ENCODE measurements at places on chromosomes 2 and 18.

- no peak for DNase-seq
Measured at GRCh38 chr18:68759308-68759707, 38.6 kb upstream of the CCDC102B start.

GRCh38 chr18:3703732-3704176 is 253.8 kb downstream of the TGIF1 start:
- no peak for DNase-seq

DNA sequence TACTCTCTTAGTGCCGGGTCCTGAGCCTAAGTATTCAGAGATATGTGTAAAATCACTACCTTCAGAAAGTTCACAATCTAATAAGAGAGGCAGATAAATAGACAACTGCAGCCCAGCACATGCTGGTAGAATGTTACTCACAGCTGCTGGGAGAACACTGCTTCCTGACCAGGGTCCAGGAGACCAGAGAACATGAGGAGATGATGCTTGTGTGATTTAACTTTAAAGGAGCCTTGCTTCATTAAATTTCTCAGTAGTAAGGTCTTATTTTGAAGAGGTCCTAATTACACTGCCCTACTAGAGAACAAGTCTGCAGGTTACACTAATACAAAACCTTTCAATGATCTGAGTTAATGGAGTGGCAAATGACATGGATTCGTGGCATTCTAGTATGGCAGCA is 209.9 kb upstream of the TRIB2 start:
- DNase-seq, result no peak

- DNase-seq, result no peak
Measured at GRCh38 chr2:216298719-216299495, 73.4 kb downstream of the MARCHF4 start.

DNA sequence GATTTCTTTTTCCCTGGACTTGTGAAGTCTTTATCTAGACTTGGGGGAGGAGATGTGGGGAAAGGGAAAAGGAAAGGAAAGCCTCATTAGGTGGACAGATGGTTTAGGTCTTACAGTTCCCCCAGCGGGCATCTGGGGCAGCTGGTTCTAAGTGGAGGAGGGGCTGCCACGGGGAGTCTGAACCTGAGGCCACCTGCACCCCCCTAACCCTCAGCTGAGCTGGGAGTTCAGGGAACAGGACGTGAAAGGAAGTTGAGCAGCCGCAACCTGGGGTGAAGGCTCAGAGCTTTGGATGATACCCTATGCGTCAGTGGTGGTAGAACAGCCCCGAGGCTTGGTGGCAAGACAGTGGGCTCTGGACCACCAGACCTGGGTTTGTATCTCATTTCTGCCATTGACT is 26.8 kb downstream of the ITM2C start:
- DNase-seq, result no peak

- no peak for DNase-seq
Measured at GRCh38 chr2:183505911-183506310, 381.7 kb downstream of the NUP35 start.

DNA sequence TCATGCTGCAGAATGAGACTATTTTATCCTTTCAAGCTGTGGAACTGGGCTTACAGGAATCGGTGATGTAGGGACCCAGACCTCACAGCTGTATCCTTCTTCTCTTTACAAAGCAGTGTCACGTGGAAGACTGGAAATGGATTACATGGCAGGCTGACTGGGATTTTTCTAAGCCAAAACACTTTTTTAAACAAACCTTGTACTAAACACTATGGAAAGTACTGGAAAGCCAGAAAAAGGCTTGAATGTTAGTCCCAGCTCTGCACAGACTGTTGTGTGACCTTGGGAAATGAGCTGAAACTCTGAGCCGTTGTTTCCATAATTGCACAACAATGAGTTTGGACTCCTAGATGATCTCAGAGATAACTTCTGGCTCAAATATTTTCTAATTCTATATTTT is 7.6 kb upstream of the ADAM23 start:
- DNase-seq, result no peak

- DNase-seq, result no peak
Measured at GRCh38 chr2:55590810-55591440, 26.5 kb downstream of the PPP4R3B start.

- DNase-seq, result no peak
Measured at GRCh38 chr2:19362094-19362754, 3.8 kb upstream of the OSR1 start.

DNA sequence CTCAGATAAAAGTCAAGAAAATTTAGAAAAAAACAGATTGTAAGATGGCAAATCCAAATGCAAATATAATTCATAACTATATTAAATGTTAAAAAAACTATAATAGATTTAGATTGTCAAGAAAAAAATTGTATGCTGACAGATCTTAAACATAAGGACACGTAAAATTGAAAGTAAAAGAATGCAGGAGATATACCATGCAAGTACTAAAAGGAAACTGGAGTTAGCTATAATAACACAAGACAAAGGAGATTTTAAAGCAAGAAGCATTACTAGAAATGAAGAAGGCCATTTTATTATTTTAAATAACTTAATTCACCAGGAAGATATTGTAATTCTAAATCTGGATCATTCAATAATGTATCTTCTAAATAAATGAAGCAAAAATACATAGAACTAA is 48.3 kb downstream of the TTC21B start:
- DNase-seq, result no peak

GRCh38 chr2:241957276-241957675 is 87.7 kb downstream of the RTP5 start:
- no peak for DNase-seq

- no peak for DNase-seq
Measured at GRCh38 chr2:128774320-128775216, 455.9 kb upstream of the HS6ST1 start.

- no peak for DNase-seq
Measured at GRCh38 chr2:201433394-201433995, 17.8 kb downstream of the TRAK2 start.

GRCh38 chr18:32368170-32368569 is 102.5 kb downstream of the GAREM1 start:
- no peak for DNase-seq

GRCh38 chr18:8685141-8685913 is 20.0 kb upstream of the MTCL1 start:
- DNase-seq, result no peak

GRCh38 chr2:74815941-74816340 is 18.0 kb upstream of the HK2 start:
- no peak for DNase-seq

DNA sequence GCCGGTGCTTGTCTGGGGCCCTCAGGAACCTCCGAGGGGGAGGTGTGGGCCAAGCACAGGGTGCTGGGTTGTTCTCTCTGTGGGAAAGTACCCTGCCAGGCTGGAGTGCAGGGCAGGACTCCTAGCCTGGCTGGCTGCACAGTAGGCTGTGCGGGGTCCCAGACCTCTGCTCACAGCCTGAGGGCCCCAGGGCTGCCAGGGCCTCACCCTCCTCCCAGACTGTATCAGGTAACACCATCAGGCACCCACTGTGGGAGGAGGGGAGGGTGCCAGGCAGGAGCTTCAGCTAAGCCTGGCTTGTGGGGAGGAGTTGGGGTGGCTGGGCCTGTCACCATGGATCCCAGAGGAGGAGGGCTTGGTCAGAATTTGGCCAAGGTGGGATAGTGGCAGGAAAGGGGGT is 211.9 kb upstream of the SMAD2 start:
- DNase-seq, result no peak

- DNase-seq, result no peak
Measured at GRCh38 chr2:207122651-207123334, 43.0 kb downstream of the KLF7 start.

GRCh38 chr2:179951680-179952079 is 55.4 kb downstream of the CWC22 start:
- DNase-seq, result no peak

- DNase-seq, result no peak
Measured at GRCh38 chr2:192932376-192932775, 737.6 kb upstream of the TMEFF2 start.

DNA sequence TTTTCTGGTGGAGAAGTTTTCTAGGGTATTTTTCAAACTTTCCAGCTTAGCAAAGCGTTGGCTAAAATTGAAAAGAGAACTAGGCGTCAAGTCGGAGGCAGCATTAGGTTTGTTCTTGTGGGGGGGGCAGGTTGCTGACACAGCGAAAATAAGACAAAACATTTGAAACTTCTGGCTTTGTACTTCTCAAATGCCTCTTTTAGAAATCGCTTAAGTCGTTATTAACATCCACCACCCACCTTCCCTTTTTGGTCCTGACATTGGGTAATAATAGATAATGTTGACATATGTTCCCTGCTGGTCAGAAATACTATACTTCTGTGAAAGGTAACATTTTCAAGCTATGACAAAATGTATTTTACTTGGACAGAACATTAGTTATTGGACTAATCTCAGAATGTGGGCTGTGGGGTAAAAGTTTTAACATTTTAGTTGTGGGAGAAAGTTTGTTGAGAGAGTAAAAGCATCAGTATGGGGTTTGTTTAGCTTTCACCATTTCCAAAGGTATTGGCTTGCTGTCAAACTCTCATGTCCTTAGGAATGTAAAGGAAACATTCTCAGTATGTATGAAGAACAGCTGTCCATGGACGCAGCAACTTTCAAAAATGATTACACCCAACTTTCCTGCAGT is 88.1 kb upstream of the ZEB2 start:
- DNase-seq, result no peak

- no peak for DNase-seq
Measured at GRCh38 chr2:33788044-33788443, 188.9 kb upstream of the FAM98A start.

GRCh38 chr2:68251855-68252399 is 405 bp downstream of the PPP3R1 start:
- no peak for DNase-seq

DNA sequence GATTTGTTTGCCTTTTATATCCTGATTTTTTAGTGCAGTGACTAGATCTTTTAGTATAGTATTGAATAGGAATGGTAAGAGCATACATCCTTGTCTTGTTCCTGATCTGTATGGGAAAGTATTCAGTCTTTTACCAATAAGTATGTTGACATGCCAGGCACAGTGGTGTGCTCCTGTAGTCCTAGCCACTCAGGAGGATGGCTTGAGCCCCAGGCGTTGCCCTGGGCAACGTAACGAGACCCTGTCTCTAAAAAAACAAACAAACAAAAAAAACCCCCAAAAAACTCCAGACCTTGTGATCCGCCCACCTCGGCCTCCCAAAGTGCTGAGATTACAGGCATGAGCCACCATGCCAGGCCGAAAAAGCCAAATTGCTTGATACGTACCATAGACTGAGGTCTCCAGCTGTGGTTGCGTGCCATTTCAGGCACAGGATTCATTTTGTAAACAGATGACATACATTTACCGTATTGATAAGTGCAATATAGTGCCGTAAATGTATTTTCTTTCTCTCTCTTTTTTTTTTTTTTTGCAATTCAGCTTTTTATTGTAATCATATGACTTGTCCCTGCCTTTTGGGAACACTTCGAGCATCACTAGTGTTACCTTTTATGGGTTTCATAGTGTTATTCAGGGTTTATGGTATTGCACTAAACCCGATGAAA is 18.5 kb downstream of the BIRC6 start:
- no peak for DNase-seq

- no peak for DNase-seq
Measured at GRCh38 chr2:95294579-95295250, 2.4 kb upstream of the KCNIP3 start.

- no peak for DNase-seq
Measured at GRCh38 chr2:184730288-184730687, 132.0 kb downstream of the ZNF804A start.

DNA sequence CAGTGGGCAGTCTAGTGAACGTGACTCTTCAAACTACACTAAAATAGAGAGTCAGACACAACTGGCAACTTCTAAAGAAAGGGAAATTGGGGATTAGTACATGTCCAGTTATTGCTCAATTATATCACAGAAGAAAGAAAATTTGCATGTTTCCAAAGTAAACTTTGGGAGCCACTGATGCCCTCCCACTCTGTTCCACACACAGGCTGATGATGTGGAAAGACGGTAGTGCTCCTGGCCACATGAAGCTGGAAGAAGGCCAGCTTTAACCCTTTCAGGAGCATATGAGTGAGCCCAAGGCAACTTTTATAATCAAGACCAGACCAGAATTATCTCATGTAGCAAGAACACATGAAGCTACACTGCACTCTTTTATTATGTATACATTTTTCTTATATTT is 141.0 kb downstream of the NR4A2 start:
- no peak for DNase-seq

- DNase-seq, result no peak
Measured at GRCh38 chr2:236366397-236366796, 102.2 kb upstream of the ASB18 start.

DNA sequence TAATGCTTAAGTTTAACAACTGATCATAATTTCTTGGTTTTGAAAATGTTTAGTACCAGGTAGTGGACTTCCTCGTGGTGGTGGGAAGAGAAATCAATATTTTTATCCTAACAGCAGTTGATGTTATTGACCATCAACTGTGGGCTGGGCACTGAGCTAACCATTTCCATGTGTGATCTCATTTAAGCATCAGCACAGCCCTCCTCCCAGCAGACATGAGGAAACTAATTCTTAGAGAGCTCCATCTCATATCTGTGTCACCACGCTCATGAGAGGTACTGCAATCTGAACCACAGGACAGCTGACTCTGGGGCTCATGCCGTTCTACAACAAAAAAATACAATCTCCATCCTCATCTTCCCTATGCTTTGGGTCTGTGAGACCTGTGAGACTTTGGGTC is 332.8 kb upstream of the RAB12 start:
- DNase-seq, result no peak

DNA sequence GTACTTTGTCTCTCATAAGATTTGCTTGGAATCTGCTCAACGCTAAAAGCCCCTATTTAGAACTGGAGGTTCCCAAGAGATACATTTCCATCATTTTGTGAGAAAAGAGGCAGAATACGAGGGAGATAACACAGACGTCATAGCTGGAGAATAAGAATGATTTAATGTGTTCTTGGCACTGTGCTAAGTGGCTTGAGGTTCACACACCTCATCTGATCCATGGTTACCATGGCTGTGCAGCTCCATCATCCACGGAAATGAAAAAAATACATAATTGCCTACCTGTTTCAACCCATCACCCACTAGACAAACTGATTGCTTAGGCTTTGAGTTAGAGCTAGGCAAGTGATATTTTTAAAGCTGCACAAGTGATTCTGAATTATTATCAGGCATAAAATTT is 227.6 kb downstream of the SLC8A1 start:
- no peak for DNase-seq

DNA sequence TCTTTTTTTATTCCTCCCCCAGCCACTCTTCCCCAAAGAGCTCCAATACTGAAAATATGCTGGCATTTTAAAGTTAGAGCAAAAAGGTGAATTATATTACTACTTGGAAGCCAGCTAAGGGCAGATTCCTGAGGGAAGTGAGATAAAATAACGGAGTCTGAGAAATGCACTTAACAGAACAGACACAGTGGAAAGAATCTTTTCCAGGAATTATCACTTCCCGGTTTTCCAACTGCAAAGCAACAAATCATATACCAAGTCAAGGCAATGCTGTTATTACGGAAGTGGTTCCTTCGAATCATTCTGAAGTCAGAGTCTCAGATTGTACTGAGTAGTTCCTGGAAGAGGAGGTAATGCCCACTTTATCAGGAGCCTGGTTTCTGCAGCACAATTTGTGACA is 435.0 kb upstream of the SPRED2 start:
- no peak for DNase-seq
